ENCODE measurements at places on chromosomes 16 and 17.

- no peak for DNase-seq
These were observed 3.2 kb downstream of the ARHGAP17 start for GRCh38 chr16:25011891-25012514.

- DNase-seq: no peak
These were observed 113.7 kb downstream of the ABCC6 start for GRCh38 chr16:16109453-16110110.

DNA sequence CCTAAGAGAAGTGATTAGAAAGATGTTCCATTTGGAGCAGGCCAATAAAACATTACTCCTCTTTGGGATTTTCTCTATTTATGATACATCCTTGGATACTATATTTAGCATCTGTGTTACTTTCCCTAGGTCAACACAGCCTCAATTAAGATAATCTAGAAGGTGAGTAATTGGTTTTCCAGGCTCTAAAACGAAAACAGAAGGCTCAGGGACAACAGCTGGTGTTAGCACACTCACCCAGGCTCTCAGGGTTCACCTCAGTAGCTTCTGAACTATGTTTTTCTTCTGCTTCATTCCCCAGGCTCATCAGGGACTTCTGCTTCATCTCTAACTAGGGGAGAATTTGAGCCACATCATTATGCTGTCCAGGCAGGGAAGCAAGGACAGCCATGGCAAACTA, 76.6 kb downstream of the ZZEF1 start:
- no peak for DNase-seq

DNA sequence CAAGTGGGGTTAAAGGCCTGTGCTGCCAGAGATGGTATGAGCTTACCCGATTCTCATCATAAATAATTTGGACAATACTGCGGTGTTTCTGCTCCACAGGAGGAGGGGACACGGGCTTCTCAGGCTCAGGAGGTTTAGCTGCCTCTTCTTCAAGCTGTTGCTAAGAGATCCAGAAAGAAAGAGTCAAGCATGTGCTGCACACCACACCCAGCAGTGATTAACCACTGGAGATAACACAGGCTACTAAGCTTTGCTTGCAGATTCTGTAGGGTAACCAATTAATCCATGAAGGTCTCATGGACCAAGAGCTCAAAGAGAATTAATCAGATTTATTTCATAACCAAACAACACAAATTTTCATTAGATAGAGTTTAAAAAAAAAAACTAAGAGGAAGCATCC, 56.6 kb downstream of the NCOR1 start:
- DNase-seq: no peak

DNA sequence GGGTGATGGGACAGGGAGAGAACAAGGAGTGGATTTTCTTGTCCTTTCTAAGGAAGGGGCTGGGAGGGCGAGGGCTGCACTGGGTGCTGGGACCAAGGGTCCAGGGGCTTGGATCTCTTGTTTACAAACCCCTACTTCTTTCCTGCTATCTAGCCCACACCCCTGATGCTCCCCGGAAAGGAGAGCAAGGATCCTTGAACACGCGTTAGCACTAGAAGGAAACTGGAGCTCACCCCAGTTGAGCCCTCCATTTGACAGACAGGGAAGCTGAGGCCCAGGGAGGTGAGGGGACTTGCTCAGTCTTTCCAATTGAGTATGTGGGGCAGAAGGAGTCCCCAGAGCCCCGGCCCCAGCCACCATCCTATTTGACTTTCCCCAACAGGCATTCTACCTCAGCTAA, 4.6 kb upstream of the ITGAE start:
- DNase-seq: no peak

DNA sequence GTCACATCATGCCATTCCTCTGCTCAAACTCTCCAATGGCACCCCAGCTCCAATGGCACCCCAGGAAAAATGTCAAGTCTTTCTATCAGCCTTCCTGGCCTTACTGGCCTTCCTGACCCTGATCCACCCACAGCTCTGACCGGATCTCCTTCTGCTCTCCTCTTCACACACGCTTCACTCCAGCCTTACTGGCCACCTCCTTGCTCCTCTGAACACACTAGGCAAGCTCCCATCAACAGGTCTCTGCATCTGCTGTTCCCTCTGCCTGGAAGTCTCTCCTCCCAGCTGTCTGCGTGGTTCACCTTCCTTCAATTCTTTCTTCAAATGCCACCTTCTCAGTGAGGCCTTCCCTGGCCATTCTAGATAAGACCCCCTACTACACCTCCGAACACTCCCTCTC, 43.4 kb downstream of the MYO1D start:
- DNase-seq: no peak

DNA sequence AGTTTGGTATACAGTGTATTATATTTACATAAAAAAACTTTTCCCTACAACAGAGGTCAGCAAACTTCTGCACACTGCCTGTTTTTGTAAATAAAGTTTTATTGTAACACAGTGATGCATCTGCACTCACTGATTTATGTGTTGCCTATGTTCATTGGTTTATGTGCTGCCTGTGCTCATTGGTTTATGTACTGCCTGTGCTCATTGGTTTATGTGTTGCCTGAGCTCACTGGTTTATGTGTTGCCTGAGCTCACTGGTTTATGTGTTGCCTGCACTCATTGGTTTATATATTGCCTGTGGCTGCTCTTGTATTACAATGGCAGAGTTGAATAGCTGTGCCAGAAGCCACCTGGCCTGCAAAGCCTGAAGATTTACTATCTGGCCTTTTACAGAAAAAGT, 81.6 kb downstream of the MYH11 start:
- DNase-seq: no peak

DNA sequence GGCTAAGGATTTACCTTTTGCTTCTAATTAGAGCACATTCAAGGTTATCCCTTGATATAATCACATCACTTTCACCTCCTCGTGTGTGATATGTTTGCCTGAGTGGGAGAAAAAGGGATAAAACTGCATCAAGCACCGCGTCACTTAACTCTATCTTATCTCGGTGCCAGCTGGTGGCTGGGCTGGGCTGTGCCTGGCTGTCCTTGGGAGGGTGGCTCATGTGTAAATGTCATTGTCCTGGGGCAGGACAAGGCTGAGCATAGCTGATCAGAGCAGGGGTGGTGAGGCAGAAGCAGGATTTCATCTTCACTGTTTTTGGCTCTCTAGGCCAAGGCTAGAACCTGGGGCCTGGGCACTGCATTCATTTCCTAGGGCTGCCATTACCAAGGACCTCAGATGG, 105.3 kb downstream of the RAP1GAP2 start:
- DNase-seq: no peak

DNA sequence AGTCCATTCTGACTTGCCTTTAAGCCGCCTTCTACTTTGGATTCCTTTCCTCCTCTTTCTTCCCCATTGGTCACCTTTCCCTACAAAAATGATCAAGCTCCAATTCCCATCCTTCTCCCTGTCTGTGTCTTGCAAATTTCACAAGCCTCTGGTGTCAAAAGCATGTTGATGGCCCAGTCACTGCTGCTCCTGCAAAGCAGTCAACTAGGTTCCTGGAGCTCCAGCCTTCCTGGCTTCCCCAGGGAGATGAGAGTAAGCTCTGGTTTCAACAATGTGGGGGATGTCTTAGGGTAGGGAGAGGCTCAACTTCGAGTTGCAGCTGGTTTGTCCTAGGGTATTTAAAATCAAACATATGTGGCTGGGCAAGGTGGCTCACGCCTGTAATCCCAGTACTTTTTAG, 36.1 kb upstream of the HELZ start:
- no peak for DNase-seq

GRCh38 chr16:6861135-6861814, 471.4 kb upstream of the RBFOX1 start:
- DNase-seq: no peak

- DNase-seq: no peak
These were observed 3.2 kb downstream of the FBXO31 start for GRCh38 chr16:87380403-87380802.

- DNase-seq: no peak
These were observed 852 bp upstream of the HELZ start for GRCh38 chr17:67245694-67246402.

- DNase-seq: no peak
These were observed 10.9 kb downstream of the ARHGEF15 start for GRCh38 chr17:8320990-8321389.

GRCh38 chr17:3794557-3795389, 6.2 kb downstream of the ITGAE start:
- DNase-seq: no peak

GRCh38 chr16:46583036-46583435, 38.1 kb downstream of the SHCBP1 start:
- no peak for DNase-seq

DNA sequence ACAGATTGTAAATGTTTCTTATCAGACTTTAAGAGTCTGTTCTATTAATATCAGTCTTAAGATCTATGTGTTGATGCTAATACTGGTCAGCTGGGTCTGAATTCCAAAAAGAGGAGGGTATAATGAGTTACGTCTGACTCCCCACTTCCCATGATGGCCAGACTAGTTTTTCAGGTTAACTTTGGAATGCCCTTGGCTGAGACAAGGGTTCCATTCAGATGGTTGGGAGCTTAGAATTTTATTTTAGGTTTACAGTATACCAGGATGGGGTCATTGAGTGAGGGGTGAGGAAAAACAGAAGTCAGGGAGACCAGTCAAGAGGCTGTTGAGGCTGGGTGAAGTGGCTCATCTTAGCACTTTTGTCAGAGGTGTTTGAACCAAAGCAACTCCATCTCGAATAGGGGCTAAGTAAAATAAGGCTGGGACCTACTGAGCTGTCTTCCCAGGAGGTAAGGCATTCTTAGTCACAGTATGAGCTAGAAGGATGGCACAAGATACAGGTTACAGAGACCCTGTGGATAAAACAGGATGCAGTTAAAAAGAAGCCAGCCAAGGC, 2.9 kb upstream of the TMEM231 start:
- no peak for DNase-seq

DNA sequence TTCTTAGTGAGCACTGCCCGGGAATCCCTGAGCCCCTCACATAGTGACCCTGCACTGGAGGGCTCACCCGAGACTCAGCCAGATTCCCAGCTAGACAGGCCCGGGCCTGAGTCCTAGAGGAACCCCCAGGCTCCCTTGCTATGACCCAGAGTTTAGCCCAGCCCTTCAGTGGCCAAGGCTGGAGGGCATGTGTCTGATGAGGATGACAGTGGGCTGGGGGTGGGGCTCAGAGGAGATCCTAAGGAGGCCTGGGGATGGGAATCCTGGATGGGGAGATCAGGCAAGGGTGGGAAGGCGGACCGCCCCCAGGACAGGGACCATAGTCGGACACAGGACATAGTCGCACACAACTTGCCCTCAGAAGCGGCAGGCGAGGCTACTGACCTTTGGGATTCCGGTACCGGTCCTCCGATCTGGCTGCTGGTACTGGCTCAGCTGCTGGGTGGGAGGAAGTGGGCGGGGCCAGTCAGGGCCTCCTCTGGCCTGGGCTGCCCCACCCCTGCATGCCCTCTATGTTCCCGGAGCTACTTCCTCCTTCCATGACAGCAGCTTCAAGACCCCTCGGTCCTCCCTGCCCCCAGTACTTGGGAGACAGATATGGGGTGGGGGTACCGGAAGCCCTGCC, 1.1 kb downstream of the CD79B start:
- DNase-seq: no peak

- DNase-seq: no peak
These were observed 27.8 kb upstream of the MEIOC start for GRCh38 chr17:44628243-44629188.

DNA sequence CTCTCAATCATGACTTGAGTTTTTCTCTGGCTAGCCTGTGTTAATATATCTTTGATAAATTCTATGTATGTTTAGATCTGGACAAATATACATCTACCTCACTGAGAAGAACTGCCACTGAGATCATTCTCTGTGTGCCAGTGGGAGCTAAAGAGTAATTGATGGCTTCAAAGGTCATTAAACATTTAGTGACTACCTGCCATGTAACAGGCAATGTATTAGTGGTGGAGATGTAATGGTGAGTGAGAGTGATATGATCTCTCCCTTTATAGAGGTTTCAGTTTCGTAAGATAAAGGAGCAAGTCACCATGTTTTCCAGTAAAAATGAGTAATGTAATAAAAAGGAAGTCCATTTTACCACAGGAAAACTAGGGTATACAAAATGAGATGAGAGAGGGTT, 235.8 kb upstream of the CDH8 start:
- no peak for DNase-seq

GRCh38 chr16:8740775-8741355, 56.6 kb downstream of the TMEM186 start:
- no peak for DNase-seq

DNA sequence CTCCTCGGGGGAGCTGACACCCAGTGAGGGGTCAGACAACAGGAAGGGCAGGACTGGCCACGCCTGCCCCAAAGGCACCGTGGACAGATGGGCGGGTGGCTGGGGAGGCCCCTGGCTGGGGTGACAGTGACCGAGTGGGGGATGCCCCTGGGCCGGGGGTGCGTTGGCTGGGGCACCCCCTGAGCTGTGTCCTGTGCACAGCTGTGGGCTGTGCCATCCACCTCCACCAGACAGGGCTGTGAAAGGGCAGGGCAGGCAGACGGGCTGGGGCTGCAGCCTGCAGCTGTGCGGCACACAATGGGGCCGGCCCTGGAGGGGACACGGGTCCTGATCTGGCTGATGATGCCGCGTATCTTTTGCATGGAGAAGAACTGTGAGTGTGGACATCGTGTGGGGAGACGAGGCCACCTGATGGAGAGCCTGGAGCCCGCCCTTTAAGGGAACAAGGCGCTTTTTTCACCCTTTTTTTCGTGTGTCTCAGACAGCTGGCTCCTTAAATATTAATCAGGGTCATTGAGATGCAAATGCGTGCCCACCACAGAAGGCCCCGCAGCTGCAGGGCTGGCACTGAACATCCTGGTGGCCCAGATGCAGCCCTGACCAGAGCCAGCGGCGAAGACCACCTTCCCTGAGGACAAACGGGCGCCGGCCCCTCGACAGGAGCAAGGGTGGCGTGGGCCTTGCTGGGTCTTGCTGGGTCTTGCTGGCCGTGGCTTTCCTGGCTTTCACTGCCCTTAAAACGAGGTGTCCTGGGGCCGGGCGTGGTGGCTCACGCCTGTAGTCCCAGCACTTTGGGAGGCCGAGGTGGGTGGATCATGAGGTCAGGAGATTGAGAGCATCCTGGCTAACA, 42.4 kb upstream of the GNG13 start:
- peak; percentile 32 for DNase-seq

GRCh38 chr17:64073771-64074703, 53.6 kb upstream of the ICAM2 start:
- DNase-seq: peak; percentile 54

DNA sequence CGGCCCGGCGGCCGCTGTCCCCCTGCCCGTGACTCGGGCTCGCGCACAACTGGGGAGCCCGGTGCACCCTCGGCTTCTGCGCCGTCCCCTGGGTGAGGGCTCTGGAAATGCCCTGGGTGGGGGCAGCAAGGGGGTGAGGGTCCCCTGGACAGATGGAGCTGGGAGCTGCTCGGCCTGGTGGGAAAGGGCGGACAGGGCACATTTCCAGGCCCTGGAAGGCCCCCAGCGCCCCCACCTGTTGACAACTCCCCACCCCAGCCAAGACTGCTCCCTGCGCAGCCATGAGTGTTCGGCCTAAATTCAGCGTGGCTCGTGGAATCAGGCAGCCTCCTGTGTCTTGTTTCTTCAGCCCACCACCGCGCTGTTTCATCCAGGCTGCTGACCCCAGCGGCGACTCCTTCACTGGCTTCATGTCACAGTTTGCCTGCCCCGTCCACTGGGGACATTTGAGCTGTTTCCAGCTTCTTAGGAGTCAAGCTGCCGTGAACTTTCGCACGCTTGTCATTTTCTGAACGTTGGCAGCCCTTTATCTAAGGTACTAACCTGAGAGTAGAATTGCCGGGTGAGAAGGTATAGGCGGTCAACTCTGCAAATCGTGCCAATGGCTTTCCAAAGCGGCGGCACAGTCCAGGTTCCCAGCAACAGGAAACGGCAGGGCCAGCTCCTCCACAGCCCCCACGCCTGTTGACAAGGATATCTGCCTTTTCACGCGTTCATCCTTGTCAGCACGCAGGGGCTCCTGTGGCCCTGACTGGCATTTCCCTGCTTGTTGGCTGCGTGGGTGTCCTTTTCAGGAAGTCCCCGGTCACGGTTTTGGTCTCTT, 895 bp downstream of the UTS2R start:
- DNase-seq: no peak

All from pons (tissue), 1 donor.